ENCODE measurements at places on chromosomes 2 and 18.

GRCh38 chr2:128622955-128623620 is 304.4 kb upstream of the HS6ST1 start:
- DNase-seq, result no peak

GRCh38 chr2:9206991-9207640 is 504 bp downstream of the ASAP2 start:
- no peak for DNase-seq

GRCh38 chr18:54712306-54712705 is 116.0 kb upstream of the RAB27B start:
- DNase-seq, result peak; percentile 74

GRCh38 chr2:142082368-142082767 is 48.4 kb downstream of the LRP1B start:
- DNase-seq, result no peak

DNA sequence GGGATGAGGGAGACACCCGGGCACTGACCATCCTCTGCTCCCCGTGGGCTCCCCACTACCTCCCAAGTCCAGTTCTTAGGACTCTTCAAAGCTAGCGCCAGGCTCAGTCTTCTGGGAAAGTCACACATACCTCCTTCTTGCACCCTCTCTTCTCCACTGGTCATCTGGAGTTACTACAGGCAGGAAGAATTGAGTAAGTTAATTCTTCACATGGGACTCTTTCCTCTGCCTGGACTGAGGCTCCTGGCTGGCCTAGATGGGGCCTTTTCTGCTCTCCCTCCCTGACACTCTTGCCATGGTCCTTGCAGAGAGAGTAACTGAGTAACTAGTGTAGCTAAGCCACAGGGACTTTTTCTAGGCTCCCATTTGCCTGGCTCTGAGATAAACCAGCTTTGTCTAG is 96.5 kb upstream of the CELF4 start:
- no peak for DNase-seq

- no peak for DNase-seq
Observed at GRCh38 chr18:46433121-46433826, 223.7 kb downstream of the LOXHD1 start.

DNA sequence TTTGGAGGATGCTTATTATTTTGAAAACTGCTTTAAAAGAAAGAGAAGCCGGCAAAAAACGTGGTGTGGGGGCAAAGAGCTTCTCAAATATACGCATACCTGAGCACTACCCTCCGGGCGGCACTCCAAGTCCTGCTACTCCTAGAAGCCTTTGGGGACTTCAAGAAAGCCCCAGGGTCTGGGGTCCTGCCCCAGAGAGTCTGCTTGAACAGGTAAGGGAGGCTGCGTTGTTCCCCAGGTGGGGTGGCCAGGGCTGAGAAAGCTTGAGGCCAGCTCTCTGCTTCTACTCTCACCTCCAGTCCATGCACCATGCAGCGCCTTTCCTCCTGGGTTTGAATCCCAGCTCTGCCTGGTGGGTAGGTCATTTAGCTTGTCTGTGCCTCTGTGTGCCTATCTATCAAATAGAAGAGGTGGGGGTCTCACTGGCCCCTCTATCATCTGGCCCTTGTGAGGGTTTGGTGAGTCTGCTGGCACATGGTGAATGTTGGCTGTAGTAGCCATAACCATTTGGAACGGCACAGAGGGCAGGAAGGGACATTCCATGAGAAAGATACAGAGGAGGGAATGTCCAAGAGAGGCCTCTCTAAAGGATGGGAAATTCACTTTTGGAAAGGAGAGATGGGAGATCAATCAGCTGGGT is 19.5 kb downstream of the MALL start:
- DNase-seq, result no peak

- no peak for DNase-seq
Observed at GRCh38 chr2:29544917-29545316, 376.5 kb downstream of the ALK start.

DNA sequence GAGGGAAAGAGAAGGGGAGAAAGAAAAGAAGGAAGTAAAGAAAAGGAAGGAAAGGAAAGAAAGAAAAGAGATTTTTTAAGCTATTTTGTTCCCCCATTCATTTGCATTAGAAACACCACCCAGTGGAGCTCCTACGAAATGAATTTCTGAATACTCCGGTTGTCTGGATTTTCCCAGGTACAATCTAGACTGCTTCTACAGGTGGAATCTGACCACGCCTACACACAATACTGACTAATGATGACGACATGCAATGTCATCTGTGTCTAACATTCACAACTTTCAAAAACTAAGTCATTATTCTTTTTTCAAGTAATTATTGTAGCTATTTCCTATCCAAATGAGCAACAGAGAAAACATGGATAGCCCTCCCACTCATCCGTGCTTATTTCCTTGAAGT is 121.7 kb downstream of the ZNF516 start:
- DNase-seq, result no peak

DNA sequence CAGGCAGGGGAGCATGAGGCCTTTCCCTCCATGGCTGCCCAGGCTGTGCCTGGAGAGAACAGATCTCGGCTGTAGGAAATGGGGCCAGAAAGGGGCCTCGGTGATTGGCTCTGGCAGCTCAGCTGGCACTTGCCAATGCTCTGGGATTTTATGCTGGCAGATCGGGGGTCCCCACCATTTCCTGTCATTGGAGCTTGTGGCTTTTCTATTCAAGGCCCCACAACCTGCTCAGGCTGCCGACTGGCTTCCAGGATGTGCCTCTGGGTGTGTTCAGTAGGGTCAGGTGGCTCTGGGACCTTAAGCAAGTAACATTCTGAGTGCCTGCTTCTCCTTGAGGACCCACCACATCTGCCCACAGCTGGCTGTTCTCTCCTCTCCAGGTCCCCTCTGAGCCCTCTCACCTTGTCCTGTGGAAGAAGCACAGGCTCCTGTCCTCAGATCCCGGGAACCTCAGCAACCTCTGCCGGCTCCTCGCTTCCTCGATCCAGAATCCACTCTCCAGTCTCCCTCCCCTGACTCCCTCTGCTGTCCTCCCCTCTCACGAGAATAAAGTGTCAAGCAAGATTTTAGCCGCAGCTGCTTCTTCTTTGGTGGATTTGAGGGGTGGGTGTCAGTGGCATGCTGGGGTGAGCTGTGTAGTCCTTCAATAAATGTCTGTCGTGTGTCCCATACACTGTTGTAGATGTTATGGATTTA is 4.2 kb downstream of the GNLY start:
- DNase-seq, result no peak

Data from fibroblast of villous mesenchyme (primary cell).